ENCODE measurements at places on chromosomes 7 and 10.

DNA sequence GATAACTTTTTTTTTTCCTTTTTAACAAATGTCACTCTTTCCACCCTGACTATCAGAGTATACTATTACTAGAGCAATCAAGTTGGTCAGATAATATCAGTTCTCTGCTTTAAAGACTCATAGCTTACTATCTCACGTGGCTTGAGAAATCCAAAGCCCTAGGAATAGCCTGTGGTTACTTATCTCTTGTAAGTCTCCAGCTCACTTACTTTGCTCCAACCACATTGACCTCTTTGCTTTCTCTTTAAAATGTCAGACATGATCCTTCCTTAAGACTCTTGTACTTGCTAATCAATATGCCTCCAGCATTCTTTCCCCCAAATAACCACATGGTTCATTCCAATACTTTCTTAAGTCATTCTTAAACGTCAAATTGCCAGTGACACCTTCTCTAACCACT, 1292.2 kb downstream of the REEP3 start:
- DNase-seq: no peak

GRCh38 chr10:69960988-69961880, 91.4 kb upstream of the MACROH2A2 start:
- no peak for DNase-seq

- no peak for DNase-seq
Measured at GRCh38 chr10:33123680-33124079, 165.7 kb upstream of the ITGB1 start.

- DNase-seq: peak; percentile 8
Measured at GRCh38 chr7:32892521-32893206, 1.1 kb upstream of the KBTBD2 start.

- no peak for DNase-seq
Measured at GRCh38 chr7:138753150-138753518, 44.7 kb upstream of the TMEM213 start.

Data from stimulated activated CD4-positive, alpha-beta T cell treated with anti-CD3 and anti-CD28 coated beads, Interleukin-2, amount 100 ng/mL, for 4 hours (primary cell).